Dermis blood vessel endothelial cell (primary cell): ENCODE measurements at places on chromosomes 7 and 10.

DNA sequence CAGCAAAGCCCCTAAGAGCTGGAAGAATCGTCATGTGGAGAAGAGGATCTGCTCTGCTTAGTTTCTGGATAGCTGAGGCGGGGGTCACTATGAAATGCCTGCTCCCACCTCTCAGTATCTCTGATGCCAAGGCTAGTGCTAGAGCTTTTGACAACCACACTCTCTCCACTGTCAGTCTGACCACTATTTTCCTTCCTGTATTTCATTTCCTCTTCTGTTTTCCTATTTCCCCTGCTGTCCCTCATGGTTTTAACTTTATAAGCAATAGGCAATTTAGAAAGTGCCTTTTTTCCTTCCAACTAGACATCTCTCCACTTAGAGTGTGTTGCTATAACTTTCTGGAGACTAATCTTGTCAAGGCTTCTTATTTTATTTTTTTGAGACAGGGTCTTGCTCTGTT, 23.6 kb downstream of the C7orf57 start:
- no peak for DNase-seq

GRCh38 chr10:33781606-33782395, 447.3 kb upstream of the NRP1 start:
- DNase-seq, result no peak

- DNase-seq, result peak; percentile 35
Measured at GRCh38 chr7:66047426-66047825, 28.2 kb upstream of the ASL start.

- no peak for DNase-seq
Measured at GRCh38 chr10:5574642-5575131, 49.9 kb downstream of the CALML3 start.

- no peak for DNase-seq
Measured at GRCh38 chr7:159065852-159066480, 78.7 kb downstream of the VIPR2 start.

GRCh38 chr10:43980715-43981114, 332.0 kb upstream of the ZNF32 start:
- DNase-seq, result no peak

GRCh38 chr7:71454981-71455380, 323.0 kb downstream of the GALNT17 start:
- DNase-seq, result no peak

DNA sequence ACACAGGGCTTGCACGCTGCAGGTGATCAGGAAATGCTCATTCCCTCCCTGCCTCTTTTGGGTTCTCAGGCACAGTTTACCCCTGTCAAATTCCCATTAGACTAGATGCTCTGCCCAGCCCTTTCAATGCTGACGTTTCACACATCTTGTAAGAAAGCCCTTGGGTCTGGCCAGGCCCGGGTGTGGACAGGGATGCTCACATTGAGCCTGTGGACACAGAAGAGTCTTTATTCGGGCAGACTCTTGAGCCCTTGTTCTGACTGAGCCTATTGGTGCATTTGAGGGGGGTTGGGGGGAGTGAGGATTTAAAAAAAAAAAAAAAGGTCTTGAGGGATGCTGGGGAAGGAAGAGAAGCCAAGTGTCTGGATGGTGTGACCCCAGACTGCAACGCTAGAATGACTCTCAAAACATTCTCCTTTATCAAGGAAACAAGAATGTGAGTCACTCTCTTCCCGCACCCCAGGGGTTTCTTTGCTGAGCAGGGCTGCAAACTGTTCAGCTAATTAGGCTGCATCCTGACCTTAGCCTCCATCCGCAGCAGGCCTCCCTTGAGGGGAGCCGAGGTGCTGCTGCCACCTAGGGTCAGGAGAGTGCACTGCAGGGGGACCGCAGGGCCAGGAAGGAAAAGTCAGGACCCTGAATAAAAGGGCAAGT, 53.6 kb upstream of the TMEM72 start:
- DNase-seq, result peak; percentile 75
